ENCODE measurements at places on chromosomes 1 and 21.

- peak; percentile 10 for DNase-seq
Measured at GRCh38 chr1:33986390-33987095, 122.7 kb downstream of the HMGB4 start.

DNA sequence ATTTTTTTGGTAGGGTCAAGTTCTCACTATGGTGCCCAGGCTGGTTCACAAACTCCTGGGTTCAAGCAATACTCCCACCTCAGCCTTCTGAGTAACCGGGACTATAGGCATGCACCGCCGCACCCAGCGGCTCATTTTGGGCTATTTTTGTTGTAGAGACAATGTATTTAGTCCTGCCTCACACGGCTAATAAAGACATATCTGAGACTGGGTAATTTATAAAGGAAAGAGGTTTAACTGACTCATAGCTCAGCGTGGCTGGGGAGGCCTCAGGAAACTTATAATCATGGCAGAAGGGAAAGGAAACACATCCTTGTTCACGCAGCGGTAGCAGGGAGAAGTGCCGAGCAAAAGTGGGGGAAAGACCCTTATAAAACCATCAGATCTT, 4.2 kb downstream of the CELA2A start:
- DNase-seq = no peak

- DNase-seq = no peak
Measured at GRCh38 chr1:109628540-109629321, 9.1 kb downstream of the AMPD2 start.

DNA sequence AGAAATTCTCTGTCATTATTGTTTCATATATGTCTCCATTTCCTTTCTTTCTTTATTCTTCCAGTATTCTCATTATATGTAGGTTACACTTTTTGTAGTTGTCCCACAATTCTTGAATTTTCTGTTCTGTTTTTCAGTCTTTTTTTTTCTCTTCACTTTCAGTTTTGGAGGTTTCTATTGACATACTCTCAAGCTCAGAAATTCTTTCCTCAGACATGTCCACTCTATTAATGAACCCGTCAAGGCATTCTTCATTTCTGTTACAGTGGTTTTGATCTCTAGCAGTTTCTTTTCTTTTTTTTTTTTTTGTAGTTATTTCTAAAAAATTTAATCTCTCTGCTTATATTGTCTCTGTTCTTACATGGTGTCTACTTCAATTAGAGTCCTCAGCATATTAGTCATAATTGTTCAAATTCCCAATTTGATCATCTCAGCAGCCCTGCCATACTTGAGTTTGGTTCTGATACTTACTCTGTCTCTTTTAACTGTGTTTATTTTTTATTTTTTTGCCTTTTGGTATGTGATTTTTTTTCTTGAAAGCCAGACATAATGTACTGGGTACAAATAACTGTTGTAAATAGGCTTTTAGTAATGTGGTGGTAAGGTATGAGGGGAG, 49.5 kb upstream of the KCNK2 start:
- no peak for DNase-seq

DNA sequence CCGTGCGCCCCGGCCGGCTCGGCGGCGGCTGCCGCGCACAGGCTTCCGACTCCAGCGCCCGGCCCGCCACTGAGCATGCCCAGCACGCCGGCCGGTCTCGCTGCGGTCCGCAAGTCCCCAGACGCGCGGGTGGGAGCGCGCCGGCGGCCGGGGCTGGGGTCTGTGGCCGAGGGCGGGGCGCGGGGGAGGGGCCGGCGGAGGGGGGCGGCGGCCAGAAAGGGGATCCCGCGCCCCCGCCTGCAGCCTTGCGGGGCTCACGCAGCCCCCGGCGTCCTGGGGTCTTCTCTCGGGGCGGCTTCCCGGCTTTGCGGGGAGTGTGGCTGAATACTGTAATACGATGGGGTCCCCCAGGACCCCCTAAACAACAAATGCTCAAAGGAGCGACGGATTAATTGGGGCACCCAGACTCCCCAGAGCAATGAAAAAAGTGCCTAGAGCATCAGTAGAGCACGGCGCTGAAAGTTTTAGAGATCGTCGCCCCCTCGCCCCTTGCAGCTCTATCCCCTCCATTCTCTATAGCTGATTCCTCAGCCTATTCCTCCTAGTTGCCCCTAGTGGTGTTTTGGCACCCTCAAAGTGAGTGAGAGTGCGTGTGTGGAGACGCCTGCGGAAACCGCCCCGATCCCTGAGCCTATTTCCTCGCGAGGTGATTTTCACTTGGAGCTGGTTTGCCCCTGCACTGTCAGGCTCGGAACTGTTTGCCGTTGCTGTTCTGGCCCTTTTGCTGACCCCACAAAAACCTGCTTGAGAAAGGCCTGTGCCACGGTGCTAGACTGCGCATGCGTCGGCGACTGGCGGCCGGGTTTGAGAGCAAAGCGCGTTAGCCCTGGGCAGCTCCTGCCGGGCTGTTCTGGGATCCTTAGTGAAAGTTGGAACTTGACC, at the start of gene VAV3:
Gene VAV3, minus strand, starts transcription at position 71 of the 882 bp plus-strand sequence. CDS start 311 bp downstream, outside the sequence.
- DNase-seq = peak; percentile 59

DNA sequence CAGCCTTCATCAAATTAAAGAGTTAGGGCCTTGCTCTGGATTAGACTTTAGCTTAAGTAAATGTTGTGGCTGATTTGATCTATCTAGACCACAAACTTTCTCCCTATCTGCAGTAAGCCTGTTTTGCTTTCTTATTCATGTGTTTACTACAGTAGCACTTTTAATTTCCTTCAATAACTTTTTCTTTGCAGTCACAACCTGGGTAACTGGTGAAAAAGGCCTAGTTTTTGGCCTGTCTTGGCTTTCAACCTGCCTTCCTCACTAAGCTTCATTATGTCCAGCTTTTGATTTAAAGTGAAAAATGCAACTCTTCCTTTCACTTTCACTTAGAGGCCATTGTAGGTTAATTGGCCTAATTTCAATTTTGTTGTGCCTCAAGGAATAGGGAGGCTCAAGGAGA, 12.5 kb upstream of the LPGAT1 start:
- DNase-seq = no peak

GRCh38 chr1:151563376-151563775, 23.3 kb downstream of the TUFT1 start:
- no peak for DNase-seq

- DNase-seq = no peak
Measured at GRCh38 chr1:22236900-22237299, 94.0 kb upstream of the WNT4 start.

DNA sequence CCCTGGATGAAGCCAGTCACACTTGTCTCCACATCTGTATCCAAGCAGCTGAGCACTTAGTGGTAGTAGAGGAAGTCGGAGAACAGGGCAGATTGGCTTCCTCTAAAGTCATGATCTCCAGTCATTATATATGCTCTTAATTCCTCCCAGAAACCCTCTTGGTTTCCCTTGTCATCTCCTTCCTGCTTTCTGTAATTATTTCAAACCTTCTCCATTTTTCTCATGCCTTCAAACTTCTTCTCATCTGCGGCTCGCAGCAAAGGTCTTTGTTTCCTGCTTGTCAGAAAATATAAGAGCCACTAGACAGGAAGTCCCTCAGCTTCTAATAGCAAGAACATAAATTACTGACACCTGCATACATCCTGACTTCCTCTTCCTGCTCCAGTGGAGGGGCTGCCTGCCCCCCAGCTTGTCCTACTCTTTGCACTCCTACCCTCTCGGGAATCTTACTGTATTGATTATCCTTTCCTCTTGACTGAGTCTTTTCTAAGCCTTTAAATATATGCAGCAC, 124.6 kb upstream of the NGF start:
- no peak for DNase-seq

DNA sequence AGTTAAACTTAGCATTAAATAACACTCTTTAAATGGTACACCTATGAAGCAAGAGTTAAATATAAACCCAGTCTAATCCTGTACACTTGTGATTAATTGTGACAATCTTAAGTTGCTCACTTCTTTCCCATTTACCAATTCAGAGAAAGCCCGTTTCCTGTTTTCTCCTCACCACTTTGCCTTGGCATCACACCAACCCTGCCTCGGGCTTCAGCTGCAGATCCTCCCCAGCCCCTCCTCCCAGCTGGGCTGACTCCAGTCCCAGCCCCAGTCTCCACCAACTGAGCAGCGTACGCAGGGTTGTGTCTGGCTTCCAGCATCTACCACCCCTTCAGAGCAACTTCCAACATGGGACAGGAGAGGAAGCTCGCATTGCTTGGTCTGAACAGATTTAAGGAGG, 4.1 kb downstream of the PYCR2 start:
- peak; percentile 85 for DNase-seq

- no peak for DNase-seq
Measured at GRCh38 chr1:113256348-113256729, 134.0 kb upstream of the MAGI3 start.

- no peak for DNase-seq
Measured at GRCh38 chr1:168235937-168236336, 10.1 kb downstream of the SFT2D2 start.

- no peak for DNase-seq
Measured at GRCh38 chr1:228021355-228022030, 14.7 kb downstream of the WNT3A start.

GRCh38 chr1:81560629-81561028, 240.1 kb upstream of the ADGRL2 start:
- no peak for DNase-seq

DNA sequence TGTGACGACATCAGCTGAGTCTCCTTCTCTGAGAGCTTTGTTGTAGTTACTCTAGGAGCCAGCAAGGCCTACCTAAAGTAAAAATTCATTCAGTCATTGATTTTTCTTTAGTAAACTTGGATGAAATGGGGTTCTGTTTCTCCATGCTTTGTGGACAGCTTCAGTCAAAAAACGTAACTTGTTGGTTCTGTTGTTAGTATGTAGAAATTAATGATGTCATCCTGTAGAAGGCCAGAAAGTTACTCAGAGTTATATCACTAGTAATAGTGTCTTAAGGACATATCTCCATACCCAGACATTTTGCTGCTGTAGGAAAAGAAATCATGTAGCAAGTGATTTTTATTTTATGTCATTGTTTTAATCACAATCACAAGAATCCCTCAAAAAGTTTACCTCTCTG, 43.0 kb downstream of the KDM1A start:
- DNase-seq = no peak
